Naive thymus-derived CD8-positive, alpha-beta T cell (primary cell): ENCODE measurements at places on chromosomes 1 and 21.

DNA sequence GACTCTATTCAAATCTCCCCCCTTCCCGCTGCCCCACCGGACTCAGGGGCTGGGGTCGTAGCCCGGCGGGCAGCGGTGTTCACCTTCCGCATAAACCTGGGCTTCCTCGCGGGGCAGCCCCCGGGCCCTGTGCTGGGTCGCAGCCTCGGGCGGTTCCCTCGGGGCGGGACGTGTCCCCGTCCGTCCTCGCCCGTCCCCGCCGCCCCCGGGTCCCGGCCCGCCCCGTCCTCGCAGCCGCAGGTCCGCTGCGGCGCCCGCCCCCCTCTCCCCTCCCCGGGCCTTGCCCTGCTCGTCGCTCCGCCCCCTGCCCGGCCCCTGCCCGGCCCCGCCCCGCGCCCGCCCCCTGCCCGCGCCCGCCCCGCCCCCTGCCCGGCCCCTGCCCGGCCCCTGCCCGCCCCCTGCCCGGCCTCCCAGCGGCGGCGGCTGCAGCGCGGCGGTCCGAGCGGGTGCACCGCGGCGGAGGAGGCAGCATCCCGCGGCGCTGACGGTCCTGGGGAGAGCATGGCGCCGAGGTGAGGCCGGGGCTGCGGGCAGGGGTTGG, at the start of gene COL18A1:
Gene COL18A1 (plus strand): TSS at position 436 of the 541 bp plus-strand sequence. CDS start 66 bp downstream, at position 502.
- H3K4me3 ChIP-seq, result peak within 1 kb of the TSS; percentile 79
- H3K4me1 ChIP-seq, result peaks cover 14% of the 10 kb centered on the region
- H3K36me3 ChIP-seq, result peaks cover 8% of the 10 kb centered on the region
- H3K27me3 ChIP-seq, result peaks cover 46% of the 10 kb centered on the region

GRCh38 chr21:36127250-36127904, 7.5 kb upstream of the CBR3 start:
- DNase-seq, result no peak
- no peak overlapping the region for H3K4me3 ChIP-seq
- no peaks in the 10 kb centered on the region for H3K36me3 ChIP-seq

- H3K27me3 ChIP-seq, result no peaks in the 10 kb centered on the region
- H3K4me1 ChIP-seq, result no peaks in the 10 kb centered on the region
- H3K36me3 ChIP-seq, result peaks cover 4% of the 10 kb centered on the region
- no peak overlapping the region for H3K4me3 ChIP-seq
- no peak overlapping the region for H3K27ac ChIP-seq
Observed at GRCh38 chr1:58190267-58190988, 356.1 kb downstream of the OMA1 start.

- H3K4me3 ChIP-seq, result no peak overlapping the region
- peaks cover 1% of the 10 kb centered on the region for H3K4me1 ChIP-seq
- H3K27ac ChIP-seq, result peak overlapping the region; percentile 80
- peak; percentile 13 for DNase-seq
Observed at GRCh38 chr1:236759252-236759859, 35.7 kb upstream of the MTR start.

DNA sequence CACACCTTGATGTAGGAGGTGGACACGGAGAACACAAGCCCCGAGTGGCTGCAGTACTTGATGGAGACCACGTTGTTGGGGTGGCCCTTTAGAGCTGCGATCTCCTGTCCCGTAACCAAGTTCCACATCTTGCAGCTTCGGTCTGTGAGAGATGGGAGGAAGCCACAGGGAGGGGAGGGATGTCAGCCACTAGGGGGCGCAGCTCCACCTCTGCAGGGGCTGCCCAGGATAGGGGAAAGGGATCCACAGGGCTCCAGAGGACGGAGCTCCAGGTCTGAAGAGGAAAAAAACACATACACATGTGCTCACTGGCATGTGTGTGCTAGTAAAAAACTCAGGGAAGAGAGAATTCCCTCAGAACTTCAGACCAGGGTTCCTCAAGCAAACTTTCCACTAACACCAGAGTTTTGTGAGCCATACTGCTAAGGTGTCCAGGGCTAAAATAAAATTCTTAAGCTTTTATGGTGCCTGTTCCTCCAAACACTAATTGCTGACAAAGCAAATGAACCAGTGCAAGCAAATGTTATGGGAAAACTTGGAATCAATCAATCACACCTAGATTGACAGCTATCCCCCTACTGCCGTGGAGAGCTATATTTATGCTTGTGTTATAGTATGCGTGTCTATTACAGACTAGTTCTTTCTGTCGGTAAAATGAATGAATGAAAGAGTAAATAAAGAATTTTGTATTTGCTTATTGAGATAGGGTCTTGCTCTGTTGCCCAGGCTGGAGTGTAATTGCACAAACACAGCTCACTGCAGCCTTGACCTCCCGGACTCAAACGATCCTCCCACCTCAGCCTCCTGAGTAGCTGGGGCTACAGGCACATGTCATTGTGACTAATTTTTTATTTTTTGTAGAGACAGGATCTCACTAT, 43.7 kb downstream of the KIF21B start:
- H3K4me1 ChIP-seq, result no peaks in the 10 kb centered on the region
- no peak overlapping the region for H3K4me3 ChIP-seq
- DNase-seq, result peak; percentile 47
- H3K36me3 ChIP-seq, result peaks cover 5% of the 10 kb centered on the region
- H3K27ac ChIP-seq, result peak overlapping the region; percentile 77
- no peaks in the 10 kb centered on the region for H3K27me3 ChIP-seq

DNA sequence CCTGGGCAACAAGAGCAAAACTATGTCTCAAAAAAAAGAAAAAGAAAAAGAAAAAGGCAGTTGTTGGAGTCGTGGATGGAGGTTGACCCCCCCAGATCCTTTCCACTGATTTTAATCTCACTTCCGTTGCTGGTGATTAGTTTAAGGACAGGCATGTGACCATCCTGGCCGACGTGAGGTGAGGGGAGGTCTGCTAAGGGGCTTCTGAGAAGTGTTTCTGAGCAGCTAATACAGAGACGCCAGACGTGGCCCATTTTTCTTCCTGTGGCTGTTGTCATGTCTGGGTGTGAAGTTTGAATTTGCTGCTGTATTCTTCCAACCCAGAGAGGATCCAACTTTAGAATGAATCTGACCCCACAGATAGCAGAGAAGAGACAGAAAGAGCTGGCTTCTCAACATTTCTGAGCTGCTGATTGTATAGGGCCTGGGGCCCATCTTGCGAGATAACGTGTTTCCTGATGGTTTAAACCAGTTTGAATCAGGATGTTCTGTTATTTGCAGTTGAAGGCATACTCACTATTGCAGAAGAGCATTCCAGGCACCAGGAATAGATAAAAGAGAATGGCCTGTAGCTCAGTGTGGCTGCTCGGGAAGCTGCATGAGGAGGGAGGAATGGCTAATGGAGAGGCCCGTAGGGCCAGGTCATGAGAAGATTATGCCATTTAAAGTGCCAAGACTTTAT, 22.8 kb upstream of the SSBP3 start:
- no peaks in the 10 kb centered on the region for H3K36me3 ChIP-seq
- H3K27ac ChIP-seq, result no peak overlapping the region
- DNase-seq, result no peak
- H3K4me1 ChIP-seq, result peaks cover 2% of the 10 kb centered on the region
- H3K27me3 ChIP-seq, result no peaks in the 10 kb centered on the region

DNA sequence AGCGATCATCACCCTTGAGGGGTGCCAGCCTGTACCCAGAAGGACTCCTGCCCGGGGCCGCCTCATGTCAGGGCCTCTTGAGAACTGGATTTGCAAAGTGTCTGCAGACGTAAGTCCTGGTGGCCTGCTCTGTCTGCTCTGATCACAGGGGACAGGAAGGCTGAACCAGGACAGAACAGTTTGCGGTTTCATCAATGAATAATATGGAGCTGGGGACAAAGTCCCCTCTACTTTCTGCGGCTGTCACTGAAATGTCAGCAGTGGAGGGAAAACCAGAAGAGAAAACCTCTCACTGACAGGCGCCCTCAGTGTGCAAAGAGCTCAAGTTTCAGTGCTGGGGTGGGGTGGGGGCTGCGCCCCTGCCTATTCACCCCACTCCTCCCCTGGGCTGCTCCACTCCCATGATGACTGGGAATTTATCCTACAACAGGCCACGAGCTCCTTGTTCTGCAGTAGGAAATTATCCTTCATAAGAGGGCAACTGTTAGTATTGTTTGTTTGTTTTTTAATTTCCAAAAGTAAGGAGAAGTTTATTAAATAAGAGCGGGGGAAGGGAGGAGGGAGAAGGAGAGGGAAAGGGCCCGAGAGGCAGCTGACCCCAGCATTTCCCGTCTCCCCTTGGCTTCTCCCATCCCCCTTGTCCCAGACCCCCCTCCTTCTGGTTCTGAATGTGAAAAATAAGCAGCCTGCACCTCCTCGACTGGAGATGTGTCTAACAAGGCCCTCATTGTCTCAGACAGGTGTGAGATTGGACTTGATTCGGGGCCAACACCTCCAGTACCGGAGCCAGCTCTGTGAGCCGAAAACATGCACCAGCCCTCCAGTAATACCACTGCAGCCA, 149.2 kb downstream of the CLIC6 start:
- peak overlapping the region; percentile 83 for H3K27ac ChIP-seq
- DNase-seq, result no peak
- H3K4me3 ChIP-seq, result no peak overlapping the region
- H3K27me3 ChIP-seq, result no peaks in the 10 kb centered on the region
